H9 (cell line): ENCODE measurements at places on chromosomes 13 and 19. TPM values are rescaled to one million over a fixed set of nuclear protein-coding genes. Genes with fewer than 3 reads are reported as not detected.

The CBLC gene
- total RNA-seq = 14.2 and 15.9 TPM in 2 replicates

The CYSLTR2 gene
- not detected in 2 replicates for total RNA-seq

- peak; percentile 100 for DNase-seq
These were observed 43.5 kb upstream of the ZNF14 start for GRCh38 chr19:19776206-19777008.

GRCh38 chr13:67221630-67222226, 8.4 kb downstream of the PCDH9 start:
- DNase-seq = no peak

GRCh38 chr19:39319098-39319891, 1.4 kb downstream of the LRFN1 start:
- DNase-seq = no peak

- DNase-seq = no peak
These were observed 58.1 kb downstream of the ZNF536 start for GRCh38 chr19:30430206-30430734.

DNA sequence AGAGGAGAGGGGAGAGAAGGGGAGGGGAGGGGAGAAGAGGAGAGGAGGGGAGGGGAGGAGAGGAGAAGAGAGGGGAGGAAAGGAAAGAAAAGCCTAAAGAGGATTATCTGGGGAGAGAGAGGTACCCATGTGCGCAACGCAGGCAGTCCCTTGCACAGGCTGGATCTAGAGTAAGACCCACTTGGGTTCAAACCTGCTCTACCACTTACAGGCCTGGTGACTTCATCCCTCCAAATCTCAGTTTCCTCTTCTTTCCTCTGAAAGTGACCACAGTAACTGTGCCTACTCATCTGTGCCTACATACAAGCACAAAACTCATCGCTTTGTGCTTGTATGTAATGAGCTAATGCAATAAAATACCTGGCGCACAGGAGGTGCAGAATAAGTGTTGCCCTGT, 732 bp upstream of the MAP1S start:
- DNase-seq = no peak

- no peak for DNase-seq
These were observed 9.6 kb downstream of the GJB6 start for GRCh38 chr13:20222553-20222952.

DNA sequence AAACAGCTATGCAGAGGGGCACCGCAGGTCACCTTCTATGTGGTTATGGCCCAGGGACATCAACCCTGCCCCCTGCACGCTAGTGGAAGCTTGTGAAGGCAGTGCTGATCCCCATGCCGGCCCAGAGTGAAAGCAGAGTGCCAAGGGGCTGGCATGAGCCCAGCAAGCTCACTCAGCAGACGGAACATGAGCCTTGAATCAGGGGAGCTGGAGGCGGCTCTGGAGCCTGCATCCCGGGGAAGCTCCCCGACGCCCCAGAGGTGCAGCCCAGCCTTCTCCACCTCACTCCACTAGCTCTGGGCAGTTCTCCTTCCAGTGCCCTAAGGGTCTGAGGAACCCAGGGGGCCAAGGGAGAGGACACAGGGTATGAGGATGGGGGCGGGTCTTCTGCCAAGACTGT, 19.0 kb upstream of the ISYNA1 start:
- DNase-seq = no peak

GRCh38 chr19:11659612-11660011, 62.3 kb downstream of the ZNF627 start:
- no peak for DNase-seq

- no peak for DNase-seq
These were observed 192.5 kb downstream of the POSTN start for GRCh38 chr13:37406031-37406430.
